ENCODE measurements at places on chromosomes 2 and 18.

- DNase-seq, result no peak
Observed at GRCh38 chr18:59629894-59630293, 67.3 kb downstream of the CCBE1 start.

DNA sequence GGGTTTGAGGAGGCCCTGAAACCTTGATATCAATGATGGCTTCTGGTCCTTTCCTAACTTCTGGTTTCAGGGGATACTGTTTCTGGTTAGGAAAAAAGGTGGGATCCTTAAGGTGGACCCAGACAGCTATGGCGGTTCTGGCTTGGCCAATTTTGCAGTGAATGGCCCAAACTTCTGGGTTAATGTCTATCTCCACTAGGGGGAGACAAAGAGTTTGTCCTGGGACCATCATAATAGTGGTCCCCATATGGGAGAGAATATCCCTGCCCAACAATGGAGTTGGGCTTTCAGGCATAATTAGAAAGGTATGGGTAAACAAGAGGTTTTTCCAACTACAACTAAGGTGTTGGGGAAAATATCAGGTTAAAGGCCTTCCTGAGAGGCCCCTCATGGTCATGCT, 273.5 kb downstream of the CALCRL start:
- no peak for DNase-seq

GRCh38 chr18:38718365-38718901, 1152.8 kb upstream of the CELF4 start:
- DNase-seq, result no peak

DNA sequence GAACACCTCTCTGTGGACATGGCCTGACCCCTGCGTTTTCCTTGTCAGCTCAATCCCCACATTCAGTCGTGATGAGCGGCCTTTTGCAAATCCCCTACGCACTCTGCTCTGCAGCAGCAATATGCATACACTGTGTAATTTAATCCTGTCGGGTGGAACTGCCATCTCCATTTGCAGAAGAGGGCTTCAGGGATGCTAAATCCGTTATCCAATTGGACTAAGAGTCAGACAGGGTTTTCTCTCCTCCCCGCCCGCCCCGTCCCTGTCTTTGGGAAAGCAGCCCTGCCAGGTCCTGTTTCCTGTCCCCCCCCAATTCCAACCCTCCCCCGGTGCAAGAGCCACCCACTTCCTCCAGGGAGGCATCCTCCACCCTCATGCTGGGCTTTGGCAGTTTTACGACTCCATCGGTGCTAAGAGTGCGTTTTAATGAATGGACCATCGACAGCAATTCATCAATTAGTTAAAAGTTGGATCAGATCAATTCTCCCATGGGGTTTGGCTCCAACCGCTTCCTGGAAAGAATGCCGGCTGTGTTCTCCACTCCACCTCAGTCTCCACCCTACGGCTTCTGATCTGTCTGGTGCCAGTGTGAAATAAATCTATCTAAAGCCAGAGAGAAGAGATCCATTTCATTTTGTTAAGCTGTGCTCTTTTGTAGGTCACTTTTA, 53.5 kb upstream of the ASAP2 start:
- DNase-seq, result no peak

DNA sequence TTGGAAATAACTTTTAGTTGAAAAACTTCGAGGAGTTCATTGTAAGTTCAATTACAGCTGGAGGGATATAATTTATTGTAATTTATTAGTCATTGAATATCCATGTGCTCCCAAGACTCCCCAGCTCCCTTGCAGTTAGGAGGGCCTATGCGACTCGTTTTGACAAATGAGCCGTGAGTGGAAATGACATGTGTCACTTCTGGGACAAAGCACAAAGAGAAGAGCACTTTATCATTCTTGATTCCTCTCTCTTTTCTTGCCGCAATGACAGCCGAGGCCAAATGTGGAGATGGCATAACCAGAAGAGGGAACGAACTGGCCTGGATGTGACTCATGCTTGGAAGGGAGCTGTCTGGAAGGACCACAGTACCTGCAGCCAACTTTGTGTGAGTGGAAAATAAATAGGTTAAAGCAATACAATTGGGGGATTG, 44.2 kb upstream of the ITSN2 start:
- DNase-seq, result no peak

- no peak for DNase-seq
Observed at GRCh38 chr18:3046216-3046808, 33.4 kb upstream of the LPIN2 start.

DNA sequence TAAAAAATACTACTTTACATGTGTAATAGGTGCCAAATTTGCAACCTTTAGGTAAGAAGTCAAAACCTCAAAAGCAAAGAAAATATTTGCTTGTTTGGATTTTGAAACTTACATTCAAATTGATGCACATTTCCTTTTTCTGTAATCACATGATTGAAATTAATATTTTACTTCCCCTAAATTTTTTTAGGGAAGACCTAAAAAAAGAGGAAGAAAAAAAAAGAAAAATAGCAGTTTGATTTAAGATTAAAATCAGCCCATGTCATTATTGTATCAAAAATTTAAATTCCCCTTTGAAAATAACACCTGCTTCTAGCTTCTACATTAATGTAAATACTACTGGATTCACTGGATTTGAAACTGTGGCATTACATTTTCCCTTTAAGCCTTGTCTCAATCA, 68.2 kb upstream of the STON1 start:
- no peak for DNase-seq

DNA sequence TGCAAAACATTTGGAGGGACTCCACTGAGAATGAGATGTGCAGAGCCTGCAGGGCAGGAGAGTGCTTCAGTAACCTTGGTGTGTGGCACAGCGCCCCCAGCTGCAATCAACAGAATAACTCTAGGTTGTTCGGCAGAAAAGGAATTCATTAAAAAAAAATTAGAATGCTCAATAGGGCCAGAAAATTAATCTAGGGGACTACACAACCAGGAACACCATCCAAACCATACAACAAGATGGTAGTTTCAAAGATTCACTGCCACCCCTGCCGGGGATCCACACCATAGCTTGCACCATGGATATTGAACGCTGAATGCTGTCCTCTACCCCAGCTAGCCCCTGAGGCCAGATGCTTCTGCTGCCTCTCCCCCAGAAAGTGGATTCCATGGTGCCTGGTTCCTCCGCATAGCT, 50.1 kb downstream of the THUMPD2 start:
- DNase-seq, result no peak

- no peak for DNase-seq
Observed at GRCh38 chr18:7646174-7646886, 79.2 kb downstream of the PTPRM start.

DNA sequence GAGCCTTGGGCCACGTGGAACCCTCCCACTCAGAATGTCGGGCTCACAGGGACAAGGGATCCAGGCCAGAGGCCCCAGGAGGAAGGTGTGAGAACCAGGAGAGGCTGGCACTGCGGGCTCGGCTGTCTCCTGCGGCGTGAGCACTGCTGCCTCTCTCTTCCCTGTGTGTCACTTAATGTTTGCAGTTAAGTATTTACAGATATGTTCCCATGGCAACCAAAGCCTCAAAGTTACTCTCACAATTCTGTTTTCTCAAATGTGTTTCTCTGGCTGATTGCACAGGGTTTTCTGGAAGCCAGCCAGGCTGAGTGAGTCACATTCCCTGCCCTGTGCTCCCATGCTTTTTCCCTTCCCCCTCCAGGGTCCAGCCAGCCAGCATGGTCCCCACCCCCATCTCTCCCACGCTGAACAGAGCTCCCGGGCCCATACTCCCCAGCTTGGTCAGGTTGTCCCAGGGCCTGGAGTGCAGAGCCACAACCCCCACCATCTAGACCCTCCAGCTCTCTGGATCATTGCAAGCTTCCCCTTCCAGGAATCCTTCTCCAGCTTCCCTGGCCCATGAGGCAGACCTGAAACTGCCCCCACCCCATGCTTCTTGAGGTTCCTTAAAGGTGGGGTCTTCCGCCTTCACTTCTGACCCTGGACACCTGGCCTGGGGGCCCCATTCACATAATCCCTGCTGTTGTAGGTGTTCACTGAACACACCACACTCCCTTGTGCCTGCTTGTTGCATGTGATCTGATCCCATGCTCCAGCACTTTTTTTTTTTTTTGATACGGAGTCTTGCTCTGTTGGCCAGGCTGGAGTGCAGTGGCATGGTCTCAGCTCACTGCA, 265.9 kb downstream of the CELF4 start:
- DNase-seq, result peak; percentile 81

Measured in AG04450 (cell line).